Stimulated activated CD4-positive, alpha-beta T cell treated with anti-CD3 and anti-CD28 coated beads, Interleukin-2, amount 100 ng/mL, for 4 hours (primary cell): ENCODE measurements at places on chromosomes 7 and 10.

- DNase-seq: no peak
These were observed 14.5 kb upstream of the ZNF33B start for GRCh38 chr10:42652858-42653257.

DNA sequence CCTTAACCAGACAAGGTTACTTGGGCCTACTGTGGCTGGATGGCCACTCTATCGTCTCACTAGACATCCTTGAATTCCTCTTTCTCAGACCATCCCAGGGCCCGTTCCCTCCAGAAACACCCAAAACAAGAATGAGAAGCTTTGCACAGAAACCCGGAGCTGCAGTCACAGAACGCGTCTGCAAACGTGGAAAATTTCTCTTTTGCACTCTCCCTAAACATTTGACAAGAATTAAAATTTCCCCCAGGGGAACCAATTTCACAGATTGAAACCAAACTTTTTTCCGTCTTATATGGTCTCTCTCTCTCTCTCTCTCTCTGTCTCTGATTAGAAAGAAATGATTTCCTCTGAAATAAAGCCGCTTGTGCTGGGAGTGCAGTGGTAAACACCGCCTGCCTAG is 120.7 kb downstream of the MKX start:
- no peak for DNase-seq

DNA sequence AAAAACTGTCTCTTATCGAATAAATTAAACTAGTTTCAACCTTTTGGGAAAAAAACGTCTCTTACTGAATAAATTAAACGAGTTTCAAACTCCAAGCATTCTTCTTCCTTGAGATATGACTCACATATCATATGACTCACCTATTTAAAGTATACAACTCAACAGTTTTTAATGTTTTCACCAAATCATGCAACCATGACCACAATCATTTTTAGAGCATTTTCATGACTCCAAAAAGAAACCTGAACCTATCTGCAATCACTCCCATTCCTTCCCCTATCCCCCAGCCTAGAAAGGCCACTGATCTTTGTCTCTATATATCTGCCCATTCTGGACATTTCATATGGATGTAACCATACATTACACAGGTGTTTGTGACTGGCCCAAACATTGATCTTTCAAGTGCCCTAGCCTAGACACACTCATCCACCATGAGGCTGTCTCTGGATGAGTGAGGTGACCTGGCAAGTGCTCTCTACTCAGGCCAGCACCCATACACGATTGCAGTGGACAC is 115.3 kb downstream of the PIP4K2A start:
- no peak for DNase-seq

DNA sequence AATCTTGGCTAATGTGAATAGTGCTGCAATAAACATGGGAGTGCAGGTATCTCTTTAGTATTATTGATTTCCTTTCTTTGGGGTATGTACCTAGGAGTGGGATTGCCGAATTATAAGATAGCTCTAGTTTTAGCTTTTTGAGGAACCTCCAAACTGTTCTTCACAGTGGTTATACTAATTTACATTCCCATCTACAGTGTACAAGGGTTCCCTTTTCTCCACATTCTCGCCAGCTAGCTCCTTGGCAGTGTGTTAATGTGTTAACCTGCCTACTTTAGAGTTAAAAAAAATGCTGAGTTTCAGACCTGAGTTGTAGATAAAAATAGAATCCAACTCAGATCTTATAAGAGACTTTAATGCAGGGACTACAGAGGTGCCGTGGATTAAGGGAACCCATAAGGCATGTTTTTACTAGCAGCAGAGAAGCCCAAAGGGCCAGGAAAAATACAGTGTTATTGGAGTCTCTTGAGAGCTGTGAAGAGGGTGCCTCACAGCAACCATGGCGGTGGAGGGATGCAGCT is 35.4 kb downstream of the CDK13 start:
- no peak for DNase-seq

DNA sequence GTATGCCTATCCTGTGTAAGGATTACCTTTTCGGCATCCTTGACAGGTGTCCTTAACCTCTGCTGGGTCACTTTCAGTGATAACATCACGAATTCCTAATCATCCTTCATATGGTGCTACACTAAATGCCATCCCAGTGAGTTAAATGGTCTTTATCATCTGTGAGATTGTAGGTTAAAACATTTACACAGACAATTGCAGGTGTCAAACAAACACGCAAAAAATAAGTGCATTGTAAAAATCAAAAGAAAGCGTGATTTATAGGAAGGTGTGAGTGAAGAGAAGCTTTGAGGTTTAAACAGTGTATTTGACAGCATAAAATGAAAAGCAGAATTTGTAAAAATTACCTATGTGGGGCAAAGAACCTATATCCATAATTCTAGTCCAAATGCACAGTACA is 111.5 kb upstream of the IFRD1 start:
- DNase-seq: no peak

GRCh38 chr7:131610007-131610406 is 53.6 kb upstream of the PODXL start:
- DNase-seq: no peak

DNA sequence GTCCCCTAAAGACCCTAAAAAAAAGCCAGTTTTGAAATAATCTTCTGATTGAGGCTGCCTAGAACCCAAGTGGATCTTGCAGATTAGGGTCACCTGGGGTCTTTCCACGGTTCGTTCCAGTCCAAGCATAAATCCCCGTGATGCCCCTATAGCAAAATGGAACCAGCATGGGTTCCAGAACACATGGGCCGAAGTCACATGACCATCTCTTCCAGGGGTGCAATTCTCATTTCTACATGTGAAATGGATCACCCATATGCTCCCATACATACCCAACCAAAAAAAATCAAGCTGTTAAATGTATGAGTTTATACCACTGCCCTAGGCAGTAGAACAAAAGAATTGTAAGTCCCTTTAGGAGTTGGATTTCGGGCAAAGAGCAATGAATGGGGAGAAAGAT is 245.4 kb downstream of the SKIDA1 start:
- no peak for DNase-seq

GRCh38 chr7:101410743-101411507 is 48.2 kb downstream of the COL26A1 start:
- no peak for DNase-seq

DNA sequence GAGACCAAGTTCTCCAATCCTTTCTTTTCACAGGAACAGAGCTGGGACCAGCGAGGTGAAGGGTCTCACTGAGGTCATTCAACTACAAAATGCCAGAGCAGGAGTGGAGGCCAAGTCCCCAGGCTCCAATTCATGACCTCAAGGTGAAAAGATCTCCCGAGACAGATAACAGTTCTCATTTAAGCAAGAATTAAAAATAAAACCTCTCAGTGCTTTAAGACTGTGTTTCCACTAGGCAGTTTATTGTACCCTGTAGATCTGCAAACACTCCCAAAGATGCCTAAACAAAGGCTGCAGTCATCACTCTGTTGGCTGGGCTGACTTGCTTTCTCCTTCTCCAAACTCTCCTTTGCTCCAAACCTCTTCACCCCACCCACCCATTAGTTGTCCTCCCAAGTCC is 74.8 kb upstream of the CXCL12 start:
- no peak for DNase-seq

DNA sequence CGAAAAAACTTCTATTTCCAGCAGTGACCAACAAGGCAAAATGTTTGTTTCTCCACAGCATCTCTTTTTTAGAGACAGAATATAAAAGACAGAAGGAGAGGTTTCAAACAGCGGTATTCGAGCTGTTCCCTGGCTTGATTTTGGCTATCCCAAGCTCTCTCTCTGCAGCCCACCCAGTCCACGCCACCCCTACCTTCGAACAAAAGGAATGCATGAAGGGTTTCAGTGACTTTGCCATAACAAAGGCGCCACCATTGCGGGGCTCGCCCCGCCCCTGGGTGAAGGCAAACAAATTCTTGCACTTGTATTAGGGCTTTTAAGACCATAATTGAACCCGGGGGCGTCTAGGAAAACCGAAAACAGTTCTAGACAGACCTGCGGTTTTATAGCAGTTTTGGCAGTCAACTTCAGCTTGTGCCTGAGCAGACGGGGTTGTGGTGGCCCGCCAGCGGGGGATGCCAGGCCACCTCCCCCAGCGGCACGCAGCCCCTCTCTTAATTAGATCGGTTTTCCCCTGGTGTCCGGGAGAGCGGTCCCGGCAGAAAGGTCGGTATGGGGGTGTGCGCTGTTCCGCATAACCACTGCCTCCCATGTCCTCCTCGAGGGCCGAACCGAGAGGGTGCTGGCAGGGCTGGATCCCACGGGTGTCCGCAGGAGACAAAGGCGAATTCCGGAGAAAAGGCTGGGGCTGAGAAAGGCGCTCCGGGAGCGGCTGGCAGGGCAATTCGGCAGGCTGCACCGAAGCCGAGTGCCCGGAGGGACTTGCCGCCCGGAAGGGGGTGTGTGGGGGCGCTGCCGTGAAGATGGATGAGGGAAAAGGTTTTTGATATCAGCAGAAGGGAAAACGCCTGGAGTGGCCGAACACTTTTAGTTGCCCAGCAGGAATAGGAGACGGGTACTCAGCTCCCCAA is 2.7 kb upstream of the HOXA11 start:
- no peak for DNase-seq

DNA sequence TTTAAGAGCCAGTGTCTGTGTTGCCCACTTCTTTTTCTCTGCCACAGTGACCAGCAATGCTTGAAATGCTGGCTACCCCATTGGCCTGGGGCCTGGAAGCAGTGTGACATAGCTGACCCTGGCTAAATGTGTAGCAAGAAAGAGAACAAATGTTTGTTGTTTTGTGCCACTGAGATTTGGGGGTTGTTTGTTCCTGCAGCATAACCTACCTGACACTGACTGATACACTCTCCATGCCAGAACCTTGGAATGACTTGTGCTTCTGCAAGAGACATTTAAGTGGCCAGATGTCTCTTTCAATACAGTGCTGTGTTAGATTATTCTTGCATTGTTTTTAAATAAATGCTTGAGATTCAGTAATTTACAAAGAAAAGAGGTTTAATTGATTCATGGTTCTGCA is 411.5 kb downstream of the TYW1 start:
- no peak for DNase-seq

GRCh38 chr7:125563964-125564529 is 634.4 kb upstream of the POT1 start:
- DNase-seq: no peak

DNA sequence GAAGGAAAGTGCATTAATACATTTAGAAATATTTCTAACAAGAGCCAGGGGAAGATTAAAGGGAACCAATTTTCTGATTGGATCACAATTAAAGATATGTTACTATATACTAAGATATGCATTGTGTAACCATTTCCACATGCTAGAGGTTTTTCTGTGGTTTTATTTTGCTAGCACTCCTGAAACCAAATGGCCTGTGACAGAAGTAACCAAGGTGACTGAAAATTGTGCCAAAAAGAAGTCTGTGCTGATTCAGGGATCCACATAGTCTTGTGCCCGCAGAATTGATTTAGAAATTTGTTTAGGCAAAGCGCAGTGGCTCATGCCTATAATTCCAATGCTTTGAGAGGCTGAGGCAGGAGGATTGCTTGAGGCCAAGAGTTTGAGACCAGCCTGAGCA is 1.8 kb downstream of the CC2D2B start:
- no peak for DNase-seq

DNA sequence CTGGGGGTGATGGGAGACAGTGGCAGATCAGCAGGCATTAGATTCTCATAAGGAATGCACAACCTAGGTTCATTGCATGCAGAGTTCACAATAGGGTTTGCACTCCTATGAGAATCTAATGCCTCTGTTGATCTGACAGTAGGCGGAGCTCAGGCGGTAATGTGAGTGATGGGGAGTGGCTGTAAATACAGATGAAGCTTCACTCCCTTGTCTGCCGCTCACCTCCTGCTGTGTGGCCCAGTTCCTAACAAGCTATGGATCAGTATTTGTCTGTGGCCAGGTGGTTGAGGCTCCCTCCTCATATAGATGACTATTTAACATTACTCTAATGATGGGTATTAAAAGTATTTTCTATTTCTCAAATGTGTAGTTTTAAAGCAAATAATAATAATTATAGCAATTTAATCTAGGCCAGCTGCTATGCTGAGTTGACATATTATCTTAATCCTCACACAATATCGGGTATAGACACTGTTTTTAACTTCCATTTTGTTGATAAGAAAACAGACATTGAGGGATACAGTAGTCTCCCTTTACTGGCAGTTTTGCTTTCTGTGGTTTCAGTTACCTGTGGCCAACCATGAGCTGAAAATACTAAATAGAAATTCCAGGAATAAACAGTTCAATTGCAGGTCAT is 39.9 kb downstream of the KIF20B start:
- no peak for DNase-seq

- no peak for DNase-seq
These were observed 11.2 kb upstream of the PRDX3 start for GRCh38 chr10:119189811-119190282.

DNA sequence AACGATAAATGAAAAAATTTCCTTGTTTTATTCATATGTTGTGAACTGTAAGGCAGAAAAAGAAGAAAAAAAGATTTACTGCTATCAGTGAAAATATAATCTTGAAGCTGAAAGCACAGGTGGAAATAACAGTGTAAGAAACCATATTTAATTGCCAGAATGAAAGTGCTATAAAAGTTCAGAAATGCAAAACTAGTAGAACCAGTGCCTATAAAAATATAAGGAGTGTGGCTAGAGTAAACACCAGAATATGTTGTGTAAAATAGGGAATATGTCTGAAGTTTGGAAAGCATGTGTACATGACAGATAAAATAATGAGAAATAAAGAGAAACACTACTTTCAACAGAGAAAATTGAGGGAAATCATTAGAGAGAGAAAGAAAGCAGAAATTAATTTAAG is 350.5 kb upstream of the NPSR1 start:
- no peak for DNase-seq

- no peak for DNase-seq
These were observed 36.6 kb downstream of the GOLGA7B start for GRCh38 chr10:97886286-97886685.

- DNase-seq: no peak
These were observed 93.8 kb downstream of the GAD2 start for GRCh38 chr10:26310361-26310760.

DNA sequence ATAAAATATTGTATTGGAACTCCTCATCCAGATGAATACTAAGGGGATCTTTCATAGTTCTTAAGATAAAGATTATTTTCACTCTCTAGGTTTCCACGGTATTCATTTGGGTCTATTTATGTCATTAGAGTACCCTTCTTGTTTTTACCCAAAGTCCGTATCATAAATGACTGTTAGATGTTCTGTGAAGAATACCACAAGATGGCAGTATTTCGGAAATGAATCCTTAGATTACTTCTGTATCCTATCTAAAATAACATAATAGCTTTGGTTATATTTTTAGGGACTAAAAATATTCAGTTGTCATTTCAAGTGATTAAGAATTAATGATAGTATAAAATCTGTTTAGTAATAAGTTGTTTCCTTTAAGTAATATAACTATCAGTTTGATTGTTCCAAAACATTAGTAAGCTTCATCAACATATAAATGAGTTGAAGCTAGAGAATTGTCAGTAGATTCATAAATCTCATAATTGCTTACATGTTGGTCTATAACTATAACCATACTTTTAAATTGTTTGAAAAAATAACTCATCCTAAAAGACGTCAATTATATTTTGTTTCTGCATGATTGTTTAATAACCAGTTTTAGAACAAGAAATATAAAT is 337.5 kb upstream of the KCND2 start:
- DNase-seq: no peak
